OCI-M1 (cell line): ENCODE measurements at places on chromosomes 12 and 14.
A peak's percentile ranks its signal among the peaks of the same experiment; 100 is the strongest.

GRCh38 chr14:100442498-100443490, 119.7 kb downstream of the SLC25A47 start:
- no peak for DNase-seq

- no peak for DNase-seq
Observed at GRCh38 chr12:15550793-15551192, 228.5 kb downstream of the PTPRO start.

- DNase-seq = peak; percentile 57
Observed at GRCh38 chr14:58353516-58354299, 42.0 kb upstream of the TOMM20L start.

DNA sequence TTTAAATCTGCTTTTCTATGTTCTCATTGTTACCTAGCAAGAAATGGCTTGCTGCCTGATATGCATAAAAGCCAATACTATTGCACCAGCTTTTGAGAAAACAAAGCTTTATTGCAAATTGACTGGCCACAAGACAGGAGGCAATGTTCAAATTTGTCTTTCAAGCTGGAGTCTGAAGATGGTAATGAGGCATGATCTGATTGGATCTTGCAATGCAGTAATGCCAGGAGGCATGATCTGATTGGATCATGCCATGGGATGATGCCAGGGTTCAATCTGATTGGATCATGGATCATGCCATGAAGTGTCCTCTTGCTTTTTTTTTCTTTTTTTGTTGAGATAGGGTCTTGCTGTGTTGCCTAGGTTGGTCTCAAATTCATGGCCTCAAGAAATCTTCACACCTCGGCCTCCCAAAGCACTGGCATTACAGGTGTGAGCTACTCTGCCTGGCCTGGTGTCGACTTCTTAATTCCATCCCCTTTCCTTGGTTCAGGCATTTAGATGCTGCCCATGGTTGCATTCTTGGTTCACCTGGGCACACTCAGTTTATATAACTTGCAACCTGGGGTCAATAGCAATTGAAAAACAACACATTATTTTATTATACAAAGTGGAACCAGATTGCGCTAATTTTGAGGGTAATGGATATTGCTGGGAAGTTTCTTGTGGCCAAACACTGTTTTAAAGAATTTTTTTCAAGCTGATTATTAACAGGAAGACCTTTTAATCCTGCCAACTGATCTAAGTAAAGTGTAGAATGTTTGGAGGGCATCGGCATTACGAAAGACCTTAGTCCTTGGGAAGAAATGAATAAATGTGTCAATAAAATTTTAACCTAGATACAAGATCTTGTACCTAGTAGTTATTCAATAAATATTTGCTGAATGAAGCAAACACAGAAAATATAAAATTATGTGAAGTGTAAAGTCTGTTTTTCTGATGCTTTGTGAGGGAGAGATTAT, 38.8 kb downstream of the HSD17B6 start:
- no peak for DNase-seq

DNA sequence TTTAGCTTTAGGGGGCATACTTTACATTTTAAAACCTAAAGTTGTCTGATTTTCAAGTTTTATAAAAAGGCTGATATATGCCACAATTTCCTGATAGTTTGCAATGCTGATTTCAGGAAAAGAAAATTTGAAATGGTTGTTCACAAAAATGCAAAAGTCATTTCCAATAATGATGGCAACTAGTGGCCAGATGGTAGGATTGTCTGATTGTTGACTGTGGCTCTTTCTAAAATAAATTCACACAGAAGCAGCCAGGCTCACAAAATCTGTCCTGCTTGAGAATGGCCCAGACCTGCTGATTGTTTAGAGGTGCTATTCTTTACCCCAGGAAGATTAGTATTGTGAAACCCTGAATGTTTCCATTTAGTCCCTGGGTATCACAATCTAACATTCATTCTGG, 220.3 kb downstream of the NELL2 start:
- no peak for DNase-seq

DNA sequence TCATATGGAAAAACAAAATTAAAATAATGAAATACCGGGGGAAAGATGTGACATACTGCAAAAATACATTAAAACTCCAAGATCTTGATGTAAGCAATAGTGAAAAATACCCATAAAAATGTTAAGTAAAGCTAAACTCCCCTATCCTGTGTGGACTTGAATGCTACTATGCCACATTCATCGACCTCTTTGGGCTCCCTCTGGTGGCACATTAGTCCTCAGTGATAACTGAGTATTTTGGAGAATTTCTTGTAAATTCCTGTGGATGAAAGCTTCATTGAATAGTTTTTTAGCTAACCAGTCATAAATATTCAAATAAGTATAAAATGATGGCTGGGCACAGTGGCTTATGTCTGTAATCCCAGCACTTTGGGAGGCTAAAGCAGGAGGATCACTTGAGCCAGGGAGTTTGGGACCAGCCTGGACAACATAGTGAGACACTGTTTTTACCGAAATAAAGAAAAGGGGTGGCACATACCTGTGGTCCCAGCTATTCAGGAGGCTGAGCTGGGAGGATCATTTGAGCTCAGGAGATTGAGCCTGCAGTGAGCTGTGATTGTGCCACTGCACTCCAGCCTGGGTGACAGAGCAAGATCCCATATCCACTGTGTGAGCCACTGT, 42.4 kb upstream of the SGPP1 start:
- peak; percentile 55 for DNase-seq

DNA sequence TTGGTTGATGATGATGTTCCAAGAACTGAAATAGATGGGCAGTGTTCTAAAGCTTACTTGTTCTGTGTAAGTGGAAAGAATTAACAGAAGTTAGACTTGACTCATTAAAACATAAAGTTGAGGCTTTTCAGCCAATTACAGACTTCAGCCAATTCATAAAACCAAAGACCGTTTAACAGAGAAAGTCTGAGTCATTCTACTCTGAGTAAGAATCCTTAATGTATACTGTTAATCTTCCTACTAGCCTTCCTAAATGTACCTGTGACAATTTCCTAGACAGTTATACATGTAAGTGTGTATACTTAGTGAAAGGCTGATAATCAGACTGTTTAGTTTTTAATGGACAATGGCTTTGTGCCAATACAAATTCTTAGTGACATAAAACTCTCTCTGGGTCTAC, 681.0 kb downstream of the RPL10L start:
- no peak for DNase-seq

DNA sequence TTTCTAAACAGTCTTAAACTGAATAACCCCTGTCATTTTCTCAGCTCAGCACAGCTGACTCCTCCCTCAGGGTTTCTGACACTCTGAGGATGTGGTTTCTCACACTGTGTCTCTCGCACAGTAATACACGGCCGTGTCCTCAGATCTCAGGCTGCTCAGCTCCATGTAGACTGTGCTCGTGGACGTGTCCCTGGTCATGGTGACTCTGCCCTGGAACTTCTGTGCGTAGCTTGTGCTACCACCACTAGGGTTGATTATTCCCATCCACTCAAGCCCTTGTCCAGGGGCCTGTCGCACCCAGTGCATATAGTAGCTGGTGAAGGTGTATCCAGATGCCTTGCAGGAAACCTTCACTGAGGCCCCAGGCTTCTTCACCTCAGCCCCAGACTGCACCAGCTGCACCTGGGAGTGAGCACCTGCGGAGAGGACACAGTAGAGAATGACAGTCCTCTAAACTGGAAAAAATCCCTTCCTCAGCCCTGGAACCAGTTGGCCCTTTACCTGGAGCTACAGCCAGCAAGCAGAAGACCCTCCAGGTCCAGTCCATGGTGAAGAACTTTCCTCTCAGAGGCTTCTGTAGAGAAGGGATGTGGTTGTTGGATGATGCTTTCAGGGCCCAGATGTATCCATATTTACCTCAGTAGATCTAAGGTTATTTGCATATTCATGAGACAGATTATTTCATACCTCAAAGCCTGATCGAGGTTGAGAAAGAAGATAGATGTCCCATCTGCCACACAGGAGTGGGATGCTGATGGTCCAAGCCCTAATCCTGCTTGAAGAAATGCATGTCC, 984.8 kb downstream of the TMEM121 start:
- DNase-seq = no peak

GRCh38 chr14:74491956-74492775, 939 bp downstream of the NPC2 start:
- peak; percentile 55 for DNase-seq

GRCh38 chr14:29752221-29752923, 175.3 kb downstream of the PRKD1 start:
- DNase-seq = no peak

DNA sequence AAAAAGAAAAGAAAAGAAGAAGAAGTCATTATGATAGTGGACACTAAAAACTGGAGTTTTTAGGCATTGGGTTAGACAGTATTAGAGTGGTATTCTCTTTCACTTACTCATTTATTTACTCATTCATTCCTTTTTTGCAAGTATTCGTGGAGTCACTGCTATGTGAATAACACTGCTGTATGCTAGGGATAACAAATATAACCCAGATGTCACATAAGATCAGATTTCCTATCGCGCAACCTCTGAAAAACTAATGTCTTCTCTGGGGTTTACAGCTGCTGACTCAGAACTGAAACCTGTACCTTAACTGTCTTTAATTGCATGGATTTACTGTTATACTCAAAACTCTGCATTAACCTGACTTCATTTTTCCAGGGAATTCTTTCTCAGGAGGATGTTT, 353.7 kb downstream of the LRIG3 start:
- DNase-seq = no peak

DNA sequence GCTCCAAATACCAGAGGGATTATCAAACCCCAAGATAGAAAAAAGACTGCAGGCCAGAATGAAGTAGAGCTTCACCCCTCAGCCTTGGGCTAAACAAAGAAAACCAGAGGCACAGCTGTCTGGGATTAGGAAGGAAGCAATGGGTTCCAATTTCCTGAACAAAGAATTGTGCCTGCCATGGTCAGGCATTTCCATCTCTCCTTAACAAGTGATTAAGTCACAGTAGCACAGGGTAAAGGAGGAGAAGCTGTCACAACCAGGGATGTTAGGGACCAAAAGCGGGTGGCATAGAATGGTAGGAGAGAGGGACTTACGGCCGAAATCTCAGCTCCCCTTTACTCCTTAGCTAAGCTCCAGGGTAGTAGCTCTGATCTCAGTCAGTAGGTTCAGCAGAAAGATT, 33.9 kb downstream of the SPTLC2 start:
- no peak for DNase-seq

DNA sequence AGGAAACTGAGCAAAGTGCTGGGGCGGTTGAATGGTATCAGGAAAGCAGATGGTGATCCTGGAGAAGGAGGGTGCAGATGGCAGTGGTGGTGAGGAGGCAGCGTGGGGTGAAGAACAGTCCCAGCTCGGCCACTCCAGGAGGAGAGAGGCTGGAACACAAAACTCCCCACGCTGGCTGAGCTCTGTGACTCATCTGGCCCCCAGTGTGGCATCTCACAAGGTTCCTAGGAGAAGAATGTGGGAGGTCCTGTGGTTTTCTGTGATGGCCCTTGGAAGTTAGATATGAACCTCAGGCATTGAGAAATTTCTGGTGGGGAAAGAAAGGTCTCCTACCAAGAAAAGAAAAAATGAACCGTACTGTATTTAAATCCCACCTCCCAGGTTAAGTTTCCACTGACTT, 8.0 kb upstream of the NRXN3 start:
- peak; percentile 45 for DNase-seq

- no peak for DNase-seq
Observed at GRCh38 chr12:57012600-57013465, 3.5 kb downstream of the TAC3 start.

GRCh38 chr12:126668961-126669360, 1598.0 kb upstream of the TMEM132C start:
- no peak for DNase-seq

DNA sequence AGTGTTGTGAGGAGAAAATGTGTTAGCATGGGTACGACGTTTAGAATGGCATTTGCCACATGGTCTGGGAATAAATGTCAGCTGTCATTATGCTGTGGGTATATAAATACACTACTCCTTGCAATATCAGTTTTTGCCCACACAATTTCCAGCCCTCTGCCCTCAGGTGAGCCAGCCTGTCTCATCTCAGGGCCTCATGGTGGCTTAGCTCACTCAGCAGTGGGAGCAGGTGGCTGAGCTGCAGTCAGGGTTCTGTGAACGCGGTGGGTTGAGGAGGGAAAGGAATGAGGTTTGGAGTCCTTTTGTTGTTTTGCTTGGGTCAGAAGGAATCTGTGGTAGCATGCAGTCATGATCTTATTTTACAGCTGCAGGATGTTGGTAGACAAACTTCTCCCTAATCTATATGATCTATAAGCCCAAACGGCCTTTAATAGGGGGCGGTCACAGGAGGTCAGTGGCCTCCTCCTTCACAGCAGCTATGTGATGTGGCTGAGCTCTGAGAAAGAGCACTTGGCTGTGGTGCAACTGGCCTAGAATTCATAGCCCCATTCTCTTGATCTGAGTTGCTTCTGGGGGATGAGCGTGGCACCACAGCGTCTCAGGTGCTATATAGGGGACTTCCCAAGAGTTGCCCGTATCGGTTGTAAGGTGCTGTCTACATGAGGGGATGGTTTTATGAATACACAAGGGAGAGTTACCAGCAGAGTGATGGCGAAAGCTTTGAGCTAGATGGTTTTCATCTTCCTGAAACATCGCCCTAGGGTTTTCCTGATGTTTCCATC, 27.8 kb upstream of the KCNA5 start:
- no peak for DNase-seq

DNA sequence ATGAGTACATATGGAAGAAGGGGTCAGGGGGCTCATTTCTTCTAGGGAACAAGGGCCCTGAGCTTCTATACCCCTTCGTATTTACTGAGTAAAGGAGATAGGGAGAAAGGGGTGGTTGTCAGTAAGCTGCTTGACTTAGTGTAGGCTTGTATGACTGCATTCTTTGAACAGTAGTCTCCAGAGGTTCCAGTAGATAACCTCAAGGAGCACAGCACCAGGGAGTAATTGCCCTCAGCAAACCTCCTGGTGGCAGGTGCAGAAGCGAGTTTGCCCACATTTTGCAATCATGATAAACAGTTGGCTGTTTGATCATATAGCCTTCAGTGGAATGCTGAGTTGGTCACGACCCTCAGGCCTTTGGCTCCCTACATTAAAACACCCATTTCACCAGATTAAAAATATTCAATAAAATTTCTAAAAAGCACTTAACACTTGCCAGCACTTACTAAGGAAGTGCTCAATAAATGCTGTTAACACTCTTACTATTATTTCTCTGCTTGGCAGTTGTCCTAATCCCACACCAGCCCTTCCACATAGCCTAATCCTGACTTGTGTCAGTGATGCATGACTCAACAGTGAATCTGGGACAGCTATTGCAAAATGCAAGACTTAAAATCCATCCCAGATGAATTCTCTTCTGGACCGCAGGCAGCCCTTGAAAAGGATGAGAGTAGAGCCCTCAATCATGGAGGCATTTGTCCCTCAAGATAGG, 3.7 kb upstream of the DHRS4L2 start:
- no peak for DNase-seq

GRCh38 chr12:19597167-19598026, 158.1 kb downstream of the AEBP2 start:
- no peak for DNase-seq

- DNase-seq = no peak
Observed at GRCh38 chr14:87824266-87824665, 168.7 kb downstream of the GALC start.
